ENCODE measurements at places on chromosomes 2 and 18.

- no peak for DNase-seq
Measured at GRCh38 chr2:70949086-70949485, 13.4 kb downstream of the ATP6V1B1 start.

DNA sequence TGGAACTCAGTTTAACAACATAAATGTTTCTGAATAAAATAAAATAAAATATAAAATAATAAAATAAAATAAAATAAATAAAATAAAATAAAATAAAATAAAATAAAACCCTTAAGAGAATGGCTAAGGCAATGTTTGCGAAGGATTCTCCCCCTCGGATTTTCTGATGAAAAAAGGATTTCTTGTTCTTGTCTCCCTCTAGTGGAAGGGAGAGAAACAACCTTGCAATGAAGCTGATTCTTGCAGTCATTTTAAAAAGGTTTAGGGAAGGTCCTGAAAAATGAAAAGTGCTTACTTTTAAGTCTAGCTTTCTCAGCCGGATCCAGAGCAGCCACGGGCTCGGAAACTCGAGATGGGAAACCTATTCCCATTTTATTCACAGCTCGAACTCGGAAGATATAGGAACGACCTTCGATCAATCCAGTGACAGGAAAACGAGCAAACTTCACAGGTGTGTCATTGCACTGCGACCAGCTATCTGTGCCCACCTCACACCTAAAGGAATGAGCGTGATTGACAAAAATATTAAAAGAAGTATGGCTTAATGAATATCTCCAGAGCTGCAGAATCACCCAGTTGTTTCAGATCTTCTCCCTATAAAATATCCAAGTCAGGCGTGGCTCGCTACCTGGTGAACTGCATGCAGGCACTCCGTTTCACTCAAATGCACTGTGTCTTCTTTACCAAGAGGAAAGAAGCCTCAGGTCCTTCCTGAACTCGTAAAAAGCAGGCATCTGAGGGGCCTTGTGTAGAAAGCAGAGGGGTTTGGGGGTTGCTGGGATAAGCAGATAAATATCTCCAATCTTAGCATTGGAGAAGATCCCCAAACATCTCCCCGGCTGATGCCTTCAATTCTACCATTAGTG lies 68.1 kb downstream of the MYOM1 start:
- no peak for DNase-seq

DNA sequence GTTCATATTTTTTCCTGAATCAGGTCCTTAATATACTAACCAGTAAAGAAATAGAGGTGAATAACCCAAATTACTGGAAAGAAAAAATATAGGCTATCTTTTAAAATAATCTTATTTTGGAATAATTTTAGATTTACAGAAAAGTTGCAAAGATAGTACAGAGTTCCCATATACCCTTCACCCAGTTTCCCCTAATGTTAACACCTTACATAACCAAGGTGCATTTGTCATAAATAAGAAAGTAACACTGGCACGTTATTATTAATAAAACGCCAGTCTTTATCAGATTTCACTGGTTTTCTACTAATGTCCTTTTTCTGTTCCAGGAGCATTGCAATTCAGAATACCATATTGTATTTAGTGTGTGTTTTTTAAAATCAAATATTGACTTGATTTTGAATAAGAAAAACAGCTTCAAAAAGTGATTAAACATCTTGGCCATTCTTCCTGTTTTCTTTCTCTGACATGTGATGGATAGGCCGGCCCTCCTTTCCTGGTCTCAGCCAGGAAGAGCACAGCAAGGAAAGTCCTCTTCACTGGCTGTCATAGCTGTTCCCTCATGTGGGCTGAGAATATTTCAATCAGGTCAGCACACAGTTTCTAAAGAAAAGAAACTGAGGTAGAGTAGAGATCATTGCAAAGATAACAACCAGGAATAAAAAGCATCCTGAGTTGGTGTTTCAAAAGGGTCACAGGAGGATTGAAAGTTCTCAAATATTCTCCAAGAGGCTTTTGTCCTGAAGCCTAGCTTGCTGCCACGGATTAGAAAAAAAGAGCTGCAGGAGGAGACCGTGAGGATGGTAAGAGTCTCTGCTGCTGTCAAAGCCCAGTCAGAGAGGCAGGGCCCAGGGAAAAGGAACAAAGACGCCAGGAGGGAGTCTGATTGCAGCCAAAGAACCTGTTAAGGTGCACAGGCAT lies 79.3 kb upstream of the ARL5A start:
- no peak for DNase-seq

GRCh38 chr18:35835833-35836232 lies 136.6 kb upstream of the RMP24 start:
- no peak for DNase-seq

DNA sequence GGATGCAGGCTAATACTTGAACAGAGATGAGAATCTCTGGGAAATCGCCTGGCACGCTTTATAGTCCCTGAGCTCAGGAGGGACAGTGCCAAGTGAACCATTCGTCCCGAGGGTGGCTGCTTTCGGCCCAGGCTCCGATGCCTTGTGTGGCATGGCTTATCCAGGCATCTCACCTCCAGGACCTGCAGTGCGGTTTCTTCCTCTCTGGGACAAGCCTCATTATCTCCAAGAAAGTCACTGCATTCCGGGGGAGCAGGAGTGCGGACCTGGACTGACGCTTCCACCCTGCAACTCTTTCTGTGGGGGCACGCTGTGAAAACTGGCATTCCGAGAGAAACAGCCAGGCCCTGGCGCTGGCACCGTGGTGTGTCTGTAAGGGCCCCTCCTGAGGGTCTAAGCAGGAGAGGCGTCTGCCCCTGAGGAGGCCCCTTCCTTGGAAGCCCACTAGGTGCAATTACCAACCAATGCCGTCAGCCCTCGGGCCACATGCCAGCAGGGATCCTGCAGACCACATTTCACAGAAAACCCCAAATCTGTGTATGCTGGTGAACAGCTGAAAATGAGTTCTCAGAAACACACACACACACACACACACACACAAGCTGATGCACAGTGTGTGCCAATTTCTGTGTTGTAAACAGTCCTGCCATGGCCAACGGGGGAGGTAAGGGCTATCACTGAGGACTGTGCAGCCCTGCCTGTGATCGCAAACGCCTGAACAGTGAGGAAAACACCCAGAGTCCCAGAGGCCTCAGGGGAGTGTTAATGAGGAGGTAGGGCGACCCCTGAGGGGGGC lies 351.9 kb upstream of the SALL3 start:
- DNase-seq = no peak

DNA sequence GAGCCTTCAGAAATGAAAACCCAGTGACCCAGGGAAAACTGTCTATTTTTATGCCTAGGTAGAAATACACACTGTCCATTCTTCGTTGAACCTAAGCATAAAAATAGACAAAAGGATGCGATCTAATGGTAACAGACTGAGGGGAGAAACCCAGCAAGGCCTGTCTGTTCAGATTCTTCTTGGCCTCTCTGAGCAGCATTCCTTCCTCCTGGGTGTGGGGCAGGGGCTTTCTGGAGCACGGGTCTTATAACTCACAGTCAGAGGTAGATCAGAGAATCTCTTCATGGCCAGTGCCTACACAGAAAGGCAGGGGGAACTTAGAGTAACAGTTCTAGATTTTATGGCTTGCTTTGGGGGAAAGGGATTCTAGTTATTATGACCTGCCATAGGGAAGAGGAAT lies 56.0 kb downstream of the PKDCC start:
- DNase-seq = no peak

- no peak for DNase-seq
Measured at GRCh38 chr2:8608411-8608954, 73.4 kb upstream of the ID2 start.

Measured in NCI-H226 (cell line).